ENCODE measurements at places on chromosomes 2 and 18.

- DNase-seq, result no peak
Observed at GRCh38 chr2:40210344-40210967, 241.4 kb downstream of the SLC8A1 start.

GRCh38 chr2:68829749-68830148 lies 41.4 kb downstream of the BMP10 start:
- no peak for DNase-seq

DNA sequence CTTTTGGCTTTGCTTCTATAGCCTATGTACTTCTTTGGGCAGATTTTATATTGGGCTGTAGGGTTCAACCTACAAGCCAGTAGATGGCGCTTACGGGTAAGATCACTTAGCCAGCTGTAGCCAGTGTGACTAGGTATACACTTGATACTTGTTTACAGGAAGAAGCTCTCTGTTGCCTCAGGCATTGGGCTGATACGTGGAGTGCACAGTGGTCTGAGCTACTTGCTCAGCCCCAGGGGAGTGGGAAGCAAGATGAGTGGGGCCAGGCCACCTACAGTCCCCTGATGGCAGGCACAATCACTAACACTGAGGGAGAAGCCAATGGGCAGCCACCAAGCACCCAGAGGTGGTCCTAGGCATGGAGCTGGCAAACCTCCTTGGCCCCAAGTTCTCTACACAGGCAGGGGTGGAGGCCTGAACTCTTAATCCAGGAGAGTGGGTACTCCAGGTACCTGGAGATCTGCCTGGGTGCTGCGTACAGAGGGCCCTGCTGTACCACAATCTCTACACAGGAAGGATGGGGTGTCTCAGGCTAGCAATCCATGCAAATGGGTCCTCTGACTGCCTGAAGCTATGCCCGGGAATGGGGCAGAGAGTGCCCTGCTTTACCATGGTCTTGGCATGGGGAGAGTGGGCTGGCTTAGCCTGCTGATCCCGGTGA lies 122.2 kb downstream of the NCOA1 start:
- DNase-seq, result peak; percentile 0

DNA sequence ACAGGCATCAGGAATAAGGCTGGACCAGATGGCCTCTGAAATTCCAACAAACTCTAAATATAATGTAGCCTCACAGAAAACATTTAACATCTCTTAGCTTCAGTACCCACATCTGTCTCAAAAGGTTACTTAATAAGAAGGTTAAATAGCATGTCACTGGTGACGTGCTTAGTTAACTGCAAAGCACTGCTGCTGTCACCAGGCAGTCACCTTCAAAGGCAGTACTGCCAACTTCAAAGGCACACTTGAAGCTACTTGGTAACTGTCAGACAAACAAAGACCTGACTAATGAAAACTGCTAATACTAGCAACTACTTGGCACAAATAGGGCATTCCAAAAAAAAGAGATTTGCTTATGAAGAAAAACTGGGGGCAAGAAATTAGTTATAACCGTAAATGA lies 36.2 kb downstream of the EPG5 start:
- no peak for DNase-seq

DNA sequence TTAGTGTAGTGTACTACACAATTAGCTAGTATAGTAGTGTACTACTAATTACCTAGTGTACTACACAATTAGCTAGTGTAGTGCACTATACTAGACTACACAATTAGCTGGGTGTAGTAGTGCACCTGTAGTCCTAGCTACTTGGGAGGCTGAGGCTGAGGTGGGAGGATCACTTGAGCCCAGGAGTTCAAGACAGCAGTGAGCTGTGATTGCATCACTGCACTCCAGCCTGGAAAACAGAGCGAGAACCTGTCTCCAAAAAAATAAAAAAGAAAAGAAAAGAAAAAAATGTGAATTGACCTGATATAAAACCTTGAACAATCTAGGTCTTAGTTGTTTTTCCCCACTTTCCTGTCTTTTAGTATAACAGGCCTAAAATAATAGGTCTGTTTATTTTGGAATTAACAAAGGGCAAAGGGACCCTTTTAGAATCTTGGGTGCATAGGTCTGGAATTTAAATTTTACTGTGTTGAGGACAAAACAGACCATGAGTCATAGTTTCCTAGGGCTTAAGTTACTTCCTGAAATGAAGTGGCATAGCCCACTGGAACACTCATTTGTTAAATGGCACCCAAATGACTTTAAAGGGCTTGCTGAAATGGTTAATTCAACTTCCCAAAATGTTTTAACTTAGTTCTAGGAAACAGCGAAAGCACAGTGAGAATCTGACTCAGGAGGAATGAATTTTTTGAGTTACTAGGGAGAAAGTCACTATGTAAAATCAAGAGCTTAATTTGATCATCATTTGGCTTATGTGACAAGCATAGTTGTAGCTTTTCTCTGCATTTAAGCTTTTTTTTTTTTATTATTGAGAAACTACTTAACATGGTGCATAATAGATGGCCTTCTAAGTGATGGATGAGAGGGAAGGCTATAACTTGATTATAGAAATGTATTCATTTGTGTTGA lies 50.7 kb upstream of the ARL5A start:
- DNase-seq, result no peak

- DNase-seq, result no peak
Observed at GRCh38 chr18:13220361-13220991, 1.9 kb downstream of the LDLRAD4 start.

DNA sequence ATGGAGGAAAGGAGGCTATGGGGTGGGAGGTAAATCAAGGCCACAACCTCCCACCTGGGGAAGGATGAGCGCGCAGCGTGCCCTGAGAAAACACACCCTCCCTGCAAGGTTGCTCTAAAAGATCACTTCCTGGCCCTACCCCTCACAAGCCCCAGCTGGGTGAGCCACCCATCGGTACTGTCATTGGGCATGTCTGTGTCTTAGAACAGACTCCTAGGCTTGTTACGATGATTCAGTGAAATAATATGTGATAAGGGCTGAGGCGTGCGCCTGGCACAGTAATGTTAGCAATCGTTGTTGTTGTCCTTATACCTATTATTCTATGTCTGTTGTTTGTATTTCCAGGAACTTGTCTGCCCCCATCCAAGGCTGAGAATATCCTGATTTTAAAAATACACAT lies 175.1 kb downstream of the ZFP36L2 start:
- no peak for DNase-seq

DNA sequence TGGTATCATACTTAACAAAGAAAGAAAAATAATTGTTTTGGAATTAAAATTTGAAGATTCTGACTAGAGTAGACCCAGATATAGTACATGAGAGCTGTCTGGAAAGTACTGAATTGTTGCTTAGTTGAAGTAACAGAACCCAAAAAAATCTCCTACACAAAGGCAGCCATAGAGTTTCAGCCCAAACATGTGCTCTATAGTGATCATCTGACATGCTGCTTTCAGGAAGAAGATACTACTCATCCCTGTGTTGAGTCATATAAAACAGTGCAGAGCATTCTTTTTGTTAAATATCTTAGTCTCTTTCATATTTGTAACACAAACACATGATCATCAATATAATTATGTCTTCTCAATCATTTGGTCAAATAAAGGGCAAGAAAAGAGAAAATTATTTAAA lies 84.8 kb upstream of the PTPRM start:
- DNase-seq, result no peak

- DNase-seq, result peak; percentile 1
Observed at GRCh38 chr2:56102866-56103265, 80.9 kb upstream of the CCDC85A start.

- no peak for DNase-seq
Observed at GRCh38 chr2:207151048-207151447, 14.7 kb downstream of the KLF7 start.

- no peak for DNase-seq
Observed at GRCh38 chr2:15675456-15676195, 84.0 kb downstream of the DDX1 start.

- no peak for DNase-seq
Observed at GRCh38 chr2:99444222-99444621, 45.6 kb downstream of the REV1 start.

DNA sequence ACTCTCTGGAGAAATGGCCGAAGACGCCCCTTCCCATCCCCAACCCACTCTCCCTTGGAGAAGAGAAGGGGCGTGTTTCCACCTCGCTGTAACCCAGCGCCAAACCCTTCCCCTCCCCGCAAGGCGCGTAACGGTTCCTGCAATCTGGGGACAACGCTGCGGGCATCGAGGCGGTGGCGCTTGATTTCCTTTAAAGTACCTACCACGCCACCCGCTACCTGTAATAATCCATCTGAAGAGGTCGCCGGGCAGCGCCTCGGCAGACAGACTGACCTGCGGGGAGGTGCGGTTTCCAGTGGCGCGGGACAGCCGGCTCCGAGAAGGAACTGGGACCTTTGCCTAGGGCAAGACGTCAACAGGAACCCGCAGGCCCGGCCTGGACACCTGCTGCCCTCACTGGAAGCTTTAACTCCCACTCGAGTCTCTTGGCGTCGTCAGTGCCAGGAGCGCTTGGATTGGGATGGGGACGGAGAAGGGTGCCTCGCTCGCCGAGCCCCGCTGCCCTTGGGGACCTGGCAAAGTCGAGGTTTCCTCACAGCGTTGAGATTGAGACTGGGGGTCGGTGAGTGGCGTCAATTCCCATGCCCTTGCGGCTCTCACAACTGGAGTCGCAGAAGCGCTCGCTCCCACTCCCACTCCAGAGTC lies at the start of gene CYP1B1:
Gene CYP1B1 (minus strand): TSS at position 645 of the 645 bp plus-strand sequence. CDS start 763 bp downstream, outside the sequence.
- no peak for DNase-seq

DNA sequence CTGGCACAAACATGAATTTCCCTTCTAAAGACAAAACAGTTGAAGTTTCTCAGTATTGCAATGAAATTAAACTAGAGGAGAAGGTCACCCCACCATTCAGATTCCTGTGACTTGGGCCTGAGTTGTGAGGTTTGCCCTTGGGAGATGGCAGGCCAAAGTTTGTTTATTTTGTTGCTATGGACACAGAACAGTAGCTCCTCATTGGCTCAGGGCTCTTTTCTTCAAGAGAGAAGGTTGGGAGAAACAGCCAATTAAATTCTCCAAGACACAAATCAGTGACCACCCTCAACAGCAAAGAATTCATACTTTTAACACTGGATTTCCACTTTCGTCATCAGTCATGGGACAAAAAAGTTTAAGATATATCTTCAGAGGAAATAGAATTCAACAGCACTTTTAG lies at the start of gene FLACC1:
Gene FLACC1 (minus strand): TSS at position 125 of the 400 bp plus-strand sequence. CDS start 5,941 bp downstream, outside the sequence.
- DNase-seq, result peak; percentile 57
